ENCODE measurements at places on chromosomes 3 and 15. TPM values are rescaled to one million over a fixed set of nuclear protein-coding genes. Genes with fewer than 3 reads are reported as not detected.

MAP6D1 gene
- 12.4 TPM for total RNA-seq

SNTN gene
- not detected for total RNA-seq

ARGFX gene
- not detected for total RNA-seq

TGM4 gene
- 1.2 TPM for total RNA-seq

GOLGA6B gene
- 0.11 TPM for total RNA-seq

CASR gene
- not detected for total RNA-seq

DLEC1 gene
- total RNA-seq = not detected

MCF2L2 gene
- 3.9 TPM for total RNA-seq

GNAT1 gene
- total RNA-seq = not detected

ALPK3 gene
- 6.9 TPM for total RNA-seq

EEFSEC gene
- 11.6 TPM for total RNA-seq

SGO1 gene
- total RNA-seq = 12.6 TPM

GABRG3 gene
- total RNA-seq = 2.0 TPM

ATP8B4 gene
- total RNA-seq = not detected

TKT gene
- total RNA-seq = 380 TPM

MRAS gene
- 5.3 TPM for total RNA-seq

RLBP1 gene
- not detected for total RNA-seq

FMN1 gene
- total RNA-seq = 2.9 TPM

SLC28A1 gene
- 1.1 TPM for total RNA-seq

ACP3 gene
- 0.15 TPM for total RNA-seq

TEX9 gene
- 3.3 TPM for total RNA-seq

KBTBD13 gene
- total RNA-seq = not detected

TRIP4 gene
- total RNA-seq = 6.0 TPM

Data from PC-3 (cell line).